ENCODE measurements at places on chromosomes 4 and X. TPM values are rescaled to one million over a fixed set of nuclear protein-coding genes. Genes with fewer than 3 reads are reported as not detected.

Gene TMEM33
- 21.5 TPM for total RNA-seq

Gene UPF3B
- total RNA-seq: 3.4 TPM

Gene RAB40A
- total RNA-seq: not detected

Gene ABLIM2
- 24.9 TPM for total RNA-seq

Gene WNK3
- 0.73 TPM for total RNA-seq

Gene MAGEC1
- total RNA-seq: not detected
